ENCODE measurements at places on chromosomes 2 and 18.
A peak's percentile ranks its signal among the peaks of the same experiment; 100 is the strongest.

- DNase-seq: no peak
These were observed 403.0 kb upstream of the TNP1 start for GRCh38 chr2:217262911-217263310.

DNA sequence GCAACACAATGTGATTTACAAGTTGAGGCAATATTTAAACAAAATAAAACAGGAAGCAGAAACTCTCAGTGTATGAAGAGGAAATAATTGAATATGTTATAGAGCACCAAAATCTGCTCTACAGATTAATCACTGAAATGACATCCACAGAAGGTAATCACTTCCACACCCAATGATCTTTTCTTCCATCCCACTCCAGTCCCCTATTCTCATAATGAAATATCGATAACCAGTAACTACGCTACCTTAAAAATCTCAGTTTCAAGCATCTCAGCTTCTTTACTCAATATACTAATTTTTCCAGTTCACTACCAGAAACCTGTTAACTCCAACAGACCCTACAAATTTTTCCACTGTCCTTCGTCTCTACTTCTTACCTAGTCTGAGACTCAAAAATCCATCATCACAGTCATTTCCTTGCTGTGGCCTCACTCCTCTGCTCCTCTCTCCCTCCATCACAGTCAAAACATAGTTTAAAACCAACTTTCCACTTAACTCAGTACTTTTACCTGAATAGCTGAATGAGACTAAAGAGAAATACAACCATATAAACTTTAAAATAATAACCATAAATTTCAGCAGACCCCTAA lies 67.1 kb downstream of the MEMO1 start:
- no peak for DNase-seq

- DNase-seq: no peak
These were observed 91.4 kb downstream of the TRIB2 start for GRCh38 chr2:12807907-12808810.

GRCh38 chr2:173132531-173132930 lies 56.9 kb downstream of the MAP3K20 start:
- DNase-seq: no peak

DNA sequence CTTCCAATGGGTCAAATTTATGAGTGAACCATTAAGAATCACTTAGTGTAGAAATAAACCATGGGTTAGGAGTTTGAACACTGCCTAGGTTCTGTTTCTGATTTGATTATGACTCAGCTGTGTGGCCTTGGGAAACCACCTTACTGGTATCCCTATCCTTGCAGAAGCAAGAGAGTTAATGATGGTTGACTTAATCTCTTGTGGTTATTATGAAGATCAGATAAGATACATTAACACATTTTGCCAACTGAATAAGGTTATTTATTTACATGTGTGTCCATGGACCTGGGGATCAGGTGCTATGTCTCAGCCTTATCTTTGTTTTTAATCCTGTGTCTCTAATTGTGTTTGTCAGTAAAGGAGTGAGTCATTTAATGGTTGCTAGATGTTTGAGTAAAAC lies 5.4 kb upstream of the KCNJ13 start:
- peak; percentile 67 for DNase-seq

- DNase-seq: no peak
These were observed 58.7 kb downstream of the SNORC start for GRCh38 chr2:232928551-232929302.

GRCh38 chr2:34291076-34291475 lies 692.0 kb upstream of the FAM98A start:
- DNase-seq: no peak

- peak; percentile 84 for DNase-seq
These were observed 10.9 kb downstream of the CATIP start for GRCh38 chr2:218367415-218368149.

DNA sequence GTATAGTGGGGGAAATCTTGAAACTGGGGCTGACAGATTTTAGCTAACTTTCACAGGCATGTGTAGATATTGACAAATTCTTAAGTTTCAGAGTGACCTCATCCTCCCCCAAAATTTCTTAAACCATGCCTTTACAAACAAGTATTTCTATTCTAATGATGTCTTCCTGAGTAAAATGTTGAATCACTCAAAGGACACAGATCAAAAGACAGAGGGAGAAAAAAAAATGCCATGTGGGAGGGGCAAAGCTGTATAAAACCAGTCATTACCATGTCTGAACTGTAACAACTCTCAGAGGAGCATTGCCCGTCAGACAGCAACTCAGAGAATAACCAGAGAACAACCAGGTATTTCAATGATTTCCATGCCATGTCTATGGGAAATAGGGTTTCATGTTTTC lies at the start of gene SERPINB2:
Gene SERPINB2, plus strand, starts transcription at position 282 of the 400 bp plus-strand sequence. CDS start 3,740 bp downstream, outside the sequence.
- DNase-seq: peak; percentile 57

GRCh38 chr2:120177001-120177621 lies 46.1 kb downstream of the TMEM185B start:
- DNase-seq: no peak

GRCh38 chr2:66573416-66573815 lies 138.5 kb downstream of the MEIS1 start:
- no peak for DNase-seq

DNA sequence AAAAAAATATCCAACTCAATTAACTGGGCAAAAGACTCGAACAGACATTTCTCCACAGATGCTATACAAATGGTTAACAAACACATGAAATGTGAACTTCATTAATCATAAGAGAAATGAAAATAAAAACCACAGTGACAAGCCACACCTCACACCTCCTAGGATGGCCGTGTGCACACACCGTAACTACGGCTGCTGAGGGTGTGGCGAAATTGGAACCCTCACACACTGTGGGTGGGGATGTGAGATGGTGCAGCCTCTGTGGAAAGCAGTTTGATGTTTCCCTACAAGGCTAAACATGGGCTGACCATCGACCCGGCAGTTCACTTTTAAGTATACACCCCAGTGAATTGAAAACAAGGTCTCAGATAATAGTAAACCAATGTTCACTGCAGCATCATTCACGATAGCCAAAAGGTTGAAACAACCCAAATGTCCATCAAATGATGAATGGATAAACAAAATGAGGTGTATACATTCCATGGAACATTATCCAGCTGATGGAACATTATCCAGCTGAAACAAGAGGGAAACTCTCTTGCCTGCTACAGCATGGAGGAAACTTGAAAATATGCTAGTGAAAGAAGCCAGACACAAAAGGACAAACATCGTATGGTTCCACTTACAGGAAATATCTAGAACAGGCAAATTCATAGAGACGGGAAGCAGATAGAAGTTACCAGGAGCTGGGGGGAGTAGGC lies 32.2 kb downstream of the ZAP70 start:
- no peak for DNase-seq

- DNase-seq: no peak
These were observed 66.6 kb upstream of the EPC2 start for GRCh38 chr2:148577845-148578492.

DNA sequence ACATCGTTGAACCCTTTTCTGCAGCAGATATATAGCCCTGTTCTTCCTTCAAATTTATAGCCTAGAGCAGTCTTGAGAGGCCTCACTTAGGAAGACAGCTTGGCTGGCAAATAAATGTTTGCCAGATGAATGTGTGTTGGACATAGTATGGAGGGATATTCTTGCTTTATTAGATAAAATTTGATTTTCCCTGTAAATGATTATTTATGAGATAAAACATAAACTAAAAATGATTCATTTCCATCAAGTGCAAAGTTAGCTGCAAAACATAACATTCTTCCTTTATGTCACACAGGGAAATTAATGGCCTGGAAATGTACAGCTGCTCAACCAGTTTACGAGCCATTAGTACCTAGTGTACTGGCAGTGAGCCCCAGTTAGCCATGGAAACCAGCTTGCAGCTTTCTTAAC lies 82.5 kb downstream of the LIMS1 start:
- peak; percentile 59 for DNase-seq

DNA sequence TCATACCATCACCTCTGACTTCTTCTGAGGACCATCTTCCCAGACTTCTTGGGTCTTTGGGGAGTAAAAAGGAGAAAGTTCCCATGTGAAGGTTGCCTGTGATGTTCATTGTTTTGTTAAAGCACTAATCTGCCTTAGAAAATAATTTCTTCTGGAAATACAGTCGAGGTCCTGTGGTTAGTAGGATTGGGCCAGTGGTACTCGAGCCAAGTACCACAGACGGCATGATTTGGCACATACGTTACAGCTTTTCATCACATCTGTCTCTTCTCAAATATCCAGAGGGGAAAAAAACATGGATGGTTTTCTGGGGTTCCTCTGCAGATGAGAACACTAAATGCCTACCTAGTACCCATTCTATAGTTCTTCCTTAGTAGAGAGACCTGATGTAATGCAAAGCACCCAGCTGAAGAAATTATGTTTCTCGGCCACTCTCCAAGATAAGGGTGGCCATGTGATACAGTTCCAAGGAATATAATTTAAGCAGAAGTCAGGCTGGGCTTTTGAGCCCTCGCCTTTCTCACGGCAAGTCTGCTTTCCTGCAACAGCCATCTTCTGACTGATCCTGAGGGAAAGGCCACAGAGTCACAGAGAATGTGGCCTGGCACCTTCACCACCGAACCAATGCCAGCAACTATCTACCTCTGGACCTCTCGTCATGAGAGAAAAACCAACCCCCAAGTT lies 161.0 kb downstream of the RNF152 start:
- DNase-seq: no peak

DNA sequence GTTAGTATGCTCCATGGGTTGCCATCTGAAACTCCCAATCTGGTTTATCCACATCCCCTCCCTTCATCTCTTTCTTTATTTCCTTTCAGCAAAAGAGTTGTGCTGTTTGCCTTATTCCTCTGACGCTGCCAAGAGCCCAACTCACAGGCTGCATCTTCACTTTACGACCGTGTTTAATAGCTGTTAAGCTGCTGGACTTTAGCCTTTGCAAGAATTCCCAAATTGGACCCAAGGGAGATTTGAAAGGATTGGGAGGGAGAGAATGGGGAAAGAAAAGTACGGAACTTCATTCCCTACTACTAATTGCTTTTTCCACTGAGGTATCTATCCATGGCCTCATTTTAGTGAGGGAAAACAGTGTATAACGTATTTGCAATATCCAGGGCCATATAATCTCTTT lies 263.4 kb upstream of the MEIS1 start:
- no peak for DNase-seq

DNA sequence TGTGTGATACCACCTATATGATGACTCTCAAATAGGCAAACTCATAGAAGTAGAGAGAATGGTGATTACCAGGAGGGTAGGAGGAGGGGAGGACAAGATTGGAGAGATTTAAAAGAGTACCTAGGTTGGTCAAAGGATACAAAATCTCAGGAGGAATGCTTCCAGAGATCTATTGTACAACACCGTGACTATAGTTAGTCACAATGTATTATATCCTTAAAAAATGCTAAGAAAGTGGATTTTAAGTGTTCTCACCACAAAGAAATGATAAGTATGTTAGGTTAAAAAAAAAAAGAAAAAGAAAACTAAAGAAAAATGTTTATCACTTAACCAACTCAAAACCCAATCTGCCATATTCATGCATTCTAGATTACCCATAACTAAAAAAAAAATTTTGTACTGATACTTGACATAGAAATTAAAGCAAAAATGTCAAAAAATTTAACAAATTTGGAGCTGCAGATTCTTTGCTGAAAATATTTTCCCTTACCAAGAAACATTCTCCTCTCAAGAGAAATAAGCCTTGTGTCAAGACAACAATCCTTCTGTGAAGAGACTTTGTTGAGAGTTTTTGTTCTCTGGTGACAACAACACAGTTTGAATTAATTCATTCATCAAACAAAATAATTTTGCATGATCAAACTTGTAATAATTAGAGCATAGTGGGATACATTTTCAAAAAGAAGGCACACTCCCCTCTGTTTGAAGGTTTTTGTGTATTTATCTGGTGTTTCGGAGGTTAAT lies 213.1 kb downstream of the DNER start:
- DNase-seq: peak; percentile 27

DNA sequence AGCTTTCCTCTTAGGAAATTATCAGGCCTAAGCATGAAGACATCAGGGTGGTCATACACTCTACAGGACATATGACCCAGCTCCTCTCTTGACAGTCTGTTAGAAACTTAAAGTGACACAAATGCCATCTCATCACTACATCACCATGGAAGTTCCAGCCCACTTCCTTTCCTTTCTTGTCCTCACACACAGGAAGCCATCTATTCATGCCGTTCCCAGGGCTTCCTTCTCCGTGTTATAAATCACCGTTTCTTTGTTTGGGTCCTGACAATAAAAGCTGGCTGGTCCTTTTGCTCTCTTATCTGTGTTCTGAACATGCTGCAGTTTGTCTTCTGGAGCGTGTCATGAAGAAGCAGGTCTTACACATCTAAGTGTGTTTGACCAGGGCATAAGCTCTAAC lies 692.1 kb upstream of the CELF4 start:
- no peak for DNase-seq

DNA sequence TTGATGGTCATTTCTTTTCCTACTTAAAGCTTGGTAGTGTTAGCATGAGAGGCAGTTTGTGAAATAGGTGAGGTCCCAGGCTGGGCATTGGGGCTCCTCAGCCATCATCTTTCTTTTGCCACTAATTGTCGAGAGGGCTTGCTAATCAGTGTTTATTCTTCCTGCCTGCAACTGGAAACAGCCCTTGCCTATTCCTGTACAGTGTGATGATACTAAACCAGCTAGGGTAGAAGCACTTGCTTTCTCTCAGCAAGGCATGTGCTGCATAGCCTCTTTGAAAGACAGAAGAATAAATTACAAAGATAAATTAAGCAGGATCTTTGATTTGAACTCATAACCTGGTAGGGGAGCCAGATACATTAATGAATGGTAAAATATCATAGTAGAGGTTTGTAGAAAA lies 16.6 kb upstream of the GPBAR1 start:
- no peak for DNase-seq

- no peak for DNase-seq
These were observed 59.8 kb downstream of the DSEL start for GRCh38 chr18:67456711-67457110.

All from EL (cell line).